ENCODE measurements at places on chromosomes 1 and 21. TPM values are rescaled to one million over a fixed set of nuclear protein-coding genes. Genes with fewer than 3 reads are reported as not detected.

GJA8 gene
- not detected for total RNA-seq

VCAM1 gene
- not detected for total RNA-seq

- no peak for DNase-seq
These were observed 224.5 kb downstream of the ASTN1 start for GRCh38 chr1:176939993-176940392.

DNA sequence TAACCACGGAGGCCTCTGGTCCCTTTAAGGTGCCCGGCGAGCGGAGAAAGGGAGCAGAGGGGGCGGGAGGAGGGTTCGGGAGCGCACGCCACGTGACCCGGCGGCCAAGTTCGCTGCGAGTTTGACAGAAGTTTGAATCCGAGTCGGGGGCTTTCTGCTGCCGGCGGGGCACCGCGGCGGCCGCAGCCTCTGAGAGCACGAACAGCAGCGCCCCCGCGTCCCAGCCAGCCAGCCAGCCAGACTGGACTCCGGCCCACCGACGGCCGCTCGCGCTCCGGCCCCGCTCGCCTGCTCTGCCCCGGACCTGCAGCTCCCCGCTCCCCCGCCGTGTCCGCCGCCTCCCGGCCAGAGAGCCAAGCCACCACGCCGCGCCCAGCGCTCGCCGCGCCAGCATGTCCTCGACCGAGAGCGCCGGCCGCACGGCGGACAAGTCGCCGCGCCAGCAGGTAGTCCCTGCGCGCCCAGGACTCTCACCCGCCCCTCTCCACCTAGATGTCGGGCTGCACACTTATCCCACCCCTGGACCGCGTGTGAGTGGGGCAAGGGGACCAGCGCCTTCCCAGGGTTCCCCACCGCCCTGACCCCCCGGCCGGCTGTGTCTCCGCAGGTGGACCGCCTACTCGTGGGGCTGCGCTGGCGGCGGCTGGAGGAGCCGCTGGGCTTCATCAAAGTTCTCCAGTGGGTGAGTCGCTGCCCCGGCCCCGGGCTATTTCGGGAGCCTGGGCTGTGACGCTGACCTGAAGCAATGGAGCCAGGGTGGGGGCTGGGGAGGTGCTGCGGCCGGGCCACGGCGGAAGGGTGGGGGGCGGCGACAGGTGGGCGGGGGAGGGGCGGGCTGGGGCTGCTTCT is at the start of gene SYPL2:
SYPL2 (plus strand) TSS at position 95 of the 849 bp plus-strand sequence; CDS start at position 393, 298 bp downstream.
- DNase-seq = peak; percentile 46

- no peak for DNase-seq
These were observed 74.9 kb downstream of the CAPZB start for GRCh38 chr1:19410393-19410792.

Data from activated CD4-positive, alpha-beta T cell treated with anti-CD3 and anti-CD28 coated beads for 36 hours (primary cell).